Lung microvascular endothelial cell (primary cell): ENCODE measurements at places on chromosomes 11 and 22. TPM values are rescaled to one million over a fixed set of nuclear protein-coding genes. Genes with fewer than 3 reads are reported as not detected.
A peak's percentile ranks its signal among the peaks of the same experiment; 100 is the strongest.

- DNase-seq, result no peak
Measured at GRCh38 chr11:70740488-70740851, 342.1 kb downstream of the CTTN start.

DNA sequence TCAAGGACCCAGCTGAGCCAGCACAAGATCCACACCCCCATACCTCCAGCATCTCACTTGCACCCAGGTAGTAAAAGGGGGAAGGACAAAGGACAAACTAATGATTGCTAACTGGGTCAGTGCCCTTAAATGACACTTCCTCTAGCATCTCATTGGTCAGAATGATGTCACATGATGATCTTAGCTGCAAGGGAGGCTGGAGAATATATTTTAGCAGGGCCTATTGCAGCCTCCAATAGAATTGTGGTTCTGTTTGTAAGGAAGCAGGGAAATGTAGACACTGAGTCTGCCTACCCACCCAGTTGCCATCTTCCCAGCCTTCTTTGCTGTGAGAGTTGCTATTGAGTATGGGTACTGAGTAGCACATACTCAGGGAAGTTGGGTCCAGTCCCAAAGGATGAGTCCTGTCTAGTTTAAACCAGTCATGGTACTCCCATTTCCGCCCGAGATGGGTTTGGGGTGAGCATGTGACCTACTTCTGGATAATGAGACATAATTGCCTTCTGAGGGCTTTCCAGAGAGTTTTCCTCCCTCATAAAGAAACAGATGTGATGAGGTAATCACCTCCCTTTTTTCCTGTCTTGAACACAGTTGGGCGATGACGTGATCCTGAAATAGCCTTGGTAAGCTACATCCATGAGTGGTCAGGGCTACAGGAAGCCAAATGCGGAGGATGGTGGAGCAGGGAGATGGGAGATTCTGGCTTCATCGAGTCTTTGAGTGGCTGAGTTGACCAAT is 5.5 kb upstream of the DNAL4 start:
- DNase-seq, result no peak

DNA sequence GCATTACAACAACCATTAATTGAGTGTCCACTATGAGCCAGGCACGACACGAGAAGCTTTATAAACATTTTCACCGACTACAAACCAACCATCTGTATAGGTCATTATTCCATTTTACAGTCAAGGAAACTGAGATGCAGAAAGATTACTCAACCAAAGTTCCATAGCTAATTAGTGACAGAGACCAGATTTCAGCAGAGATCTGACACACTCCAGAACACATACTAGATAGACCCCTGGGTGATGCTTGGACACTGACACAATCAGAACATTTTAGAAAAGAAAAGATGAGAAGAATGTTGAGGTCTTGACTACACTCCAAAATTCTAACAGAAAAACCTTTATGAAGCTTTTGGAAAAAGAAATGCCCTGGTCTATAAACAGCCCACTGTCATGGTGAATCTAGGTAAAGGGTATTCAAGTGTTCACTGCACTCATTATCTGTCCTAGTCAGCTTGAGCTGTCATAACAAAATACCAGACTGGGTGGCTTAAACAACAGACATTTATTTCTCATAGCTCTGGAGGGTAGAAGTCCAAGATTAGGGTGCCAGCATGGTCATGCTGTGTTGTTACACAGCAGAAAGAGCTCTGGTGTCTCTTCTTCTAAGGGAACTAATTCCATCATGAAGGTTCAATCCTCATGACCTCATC is 89.0 kb downstream of the RELT start:
- DNase-seq, result no peak

SLC22A6 gene
- not detected in 2 replicates for total RNA-seq

DNA sequence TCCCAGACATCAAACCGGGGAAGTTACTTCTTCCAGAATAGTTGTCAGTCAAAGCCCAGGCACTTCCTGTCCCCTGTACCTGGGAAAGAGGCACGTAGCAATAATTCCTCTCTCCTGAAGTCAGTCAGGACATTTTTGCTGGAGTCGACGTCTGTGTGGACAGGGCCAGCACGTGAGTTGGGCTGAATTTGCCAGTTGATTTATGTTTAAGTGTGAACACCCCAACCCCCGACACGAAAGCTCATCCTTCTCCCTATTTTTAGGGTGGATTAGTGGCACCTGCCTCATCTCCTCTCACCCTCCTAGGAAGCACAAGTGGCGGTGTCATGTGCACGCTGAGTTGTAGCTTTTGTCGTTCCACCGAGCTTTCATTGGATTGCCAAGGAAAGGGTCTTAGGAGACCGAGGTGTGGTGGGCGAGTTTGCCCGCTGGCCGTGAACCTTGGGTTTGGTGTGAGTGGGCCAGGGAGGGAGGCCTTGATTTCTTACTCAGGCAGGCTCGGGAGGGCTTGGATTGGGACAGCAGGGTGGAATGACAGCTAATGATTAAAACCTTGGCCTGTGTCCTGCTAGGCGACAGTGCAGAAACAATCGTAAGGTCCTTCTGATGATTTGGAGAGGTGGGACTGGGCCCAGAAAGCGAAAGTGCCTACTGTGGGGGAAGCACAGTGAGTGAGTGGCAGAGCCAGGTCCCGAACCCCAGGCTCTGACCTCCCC is 87.0 kb upstream of the CRYBB3 start:
- no peak for DNase-seq

SLC15A3 gene
- 4.6 and 6.0 TPM in 2 replicates for total RNA-seq

GRCh38 chr11:46491661-46492330 is 100.2 kb upstream of the CHRM4 start:
- DNase-seq, result peak; percentile 48
